ENCODE measurements at places on chromosomes 11 and 22.

DNA sequence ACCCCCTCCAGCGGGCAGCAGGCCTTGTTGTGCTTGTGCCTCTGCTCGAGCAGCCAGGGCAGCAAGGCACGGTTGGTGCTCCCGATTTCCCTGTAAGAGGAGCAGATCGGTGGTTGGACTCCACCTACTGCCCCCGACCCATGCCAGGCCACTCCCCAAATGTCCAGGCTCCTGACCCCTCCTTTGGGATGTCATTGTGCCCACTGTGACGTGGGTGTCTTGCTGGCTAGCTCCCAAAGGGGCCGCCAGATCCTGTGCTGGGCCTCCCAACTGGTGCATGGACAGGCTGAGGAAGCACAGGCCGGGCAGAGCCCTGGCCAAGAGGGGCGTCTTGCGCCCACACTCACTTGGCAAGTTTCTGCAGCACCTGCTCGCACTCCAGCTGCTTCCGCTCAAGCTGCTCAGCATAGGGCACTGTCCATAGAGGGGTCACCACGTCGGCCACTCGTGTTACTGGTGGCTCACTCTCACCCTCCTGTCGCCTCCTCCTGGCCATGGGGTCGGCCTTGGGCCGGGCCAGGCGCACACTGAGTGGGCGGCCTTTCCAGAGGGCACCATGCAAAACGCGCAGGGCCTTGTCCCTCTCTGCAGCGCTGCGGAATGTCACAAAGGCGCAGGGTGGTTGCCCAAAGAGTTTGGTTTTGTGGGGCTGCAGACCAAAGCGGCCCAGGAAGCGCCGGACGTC lies at the start of gene RANBP1:
Gene RANBP1 (plus strand): TSS at position 414 of the 685 bp plus-strand sequence. CDS start 81 bp downstream, at position 495.
- no peak for DNase-seq

DNA sequence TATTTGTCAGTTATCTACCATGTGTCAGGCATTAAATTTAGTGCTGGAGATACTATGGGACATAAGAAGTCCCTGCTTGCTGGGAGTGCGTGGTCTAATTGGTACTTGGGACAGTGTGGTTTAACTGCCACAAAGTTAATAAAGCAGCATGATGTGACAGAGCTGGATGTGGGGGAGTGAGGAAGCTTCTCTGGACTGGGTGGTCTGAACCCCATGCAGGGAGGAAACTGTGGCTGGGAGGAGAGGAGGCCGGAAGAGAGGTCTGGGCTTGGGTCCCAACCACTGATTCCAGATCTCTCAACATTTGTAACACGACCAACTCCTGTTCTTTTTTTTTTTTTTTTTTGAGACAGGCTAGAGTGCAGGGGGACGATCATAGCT lies 37.1 kb downstream of the ST3GAL4 start:
- no peak for DNase-seq

DNA sequence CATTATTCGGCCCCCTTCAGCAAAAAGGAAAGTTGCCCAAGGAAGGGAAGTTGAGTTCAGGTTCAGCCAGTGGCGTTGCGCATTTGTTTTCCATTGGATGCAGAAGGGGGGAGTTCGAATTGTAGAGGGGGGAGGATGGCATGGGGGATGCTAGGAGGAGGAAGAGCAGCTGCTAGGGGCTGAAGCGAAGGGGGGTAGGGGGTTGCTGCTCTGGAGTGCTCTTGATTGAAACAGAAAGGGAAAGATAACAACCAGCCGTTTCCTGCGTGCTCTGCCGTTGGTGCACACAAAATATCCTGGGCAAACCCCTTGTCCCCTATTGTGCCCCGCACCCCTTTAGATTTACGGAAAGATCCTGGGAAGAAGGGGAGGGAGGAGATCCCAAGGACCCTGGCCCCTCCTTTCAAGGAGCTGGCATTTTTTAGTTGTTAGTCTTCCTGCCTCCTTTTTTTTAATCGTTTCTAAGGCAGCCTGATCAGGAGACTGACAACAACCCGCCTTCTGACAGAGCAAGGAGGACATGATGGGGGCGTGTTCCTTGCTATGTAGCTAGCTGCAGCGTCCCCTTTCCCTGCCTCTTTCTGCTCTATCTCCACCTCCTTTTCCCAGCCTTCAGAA lies 2.1 kb downstream of the KMT2A start:
- no peak for DNase-seq

- DNase-seq: no peak
Measured at GRCh38 chr11:35247428-35247827, 108.5 kb downstream of the CD44 start.

DNA sequence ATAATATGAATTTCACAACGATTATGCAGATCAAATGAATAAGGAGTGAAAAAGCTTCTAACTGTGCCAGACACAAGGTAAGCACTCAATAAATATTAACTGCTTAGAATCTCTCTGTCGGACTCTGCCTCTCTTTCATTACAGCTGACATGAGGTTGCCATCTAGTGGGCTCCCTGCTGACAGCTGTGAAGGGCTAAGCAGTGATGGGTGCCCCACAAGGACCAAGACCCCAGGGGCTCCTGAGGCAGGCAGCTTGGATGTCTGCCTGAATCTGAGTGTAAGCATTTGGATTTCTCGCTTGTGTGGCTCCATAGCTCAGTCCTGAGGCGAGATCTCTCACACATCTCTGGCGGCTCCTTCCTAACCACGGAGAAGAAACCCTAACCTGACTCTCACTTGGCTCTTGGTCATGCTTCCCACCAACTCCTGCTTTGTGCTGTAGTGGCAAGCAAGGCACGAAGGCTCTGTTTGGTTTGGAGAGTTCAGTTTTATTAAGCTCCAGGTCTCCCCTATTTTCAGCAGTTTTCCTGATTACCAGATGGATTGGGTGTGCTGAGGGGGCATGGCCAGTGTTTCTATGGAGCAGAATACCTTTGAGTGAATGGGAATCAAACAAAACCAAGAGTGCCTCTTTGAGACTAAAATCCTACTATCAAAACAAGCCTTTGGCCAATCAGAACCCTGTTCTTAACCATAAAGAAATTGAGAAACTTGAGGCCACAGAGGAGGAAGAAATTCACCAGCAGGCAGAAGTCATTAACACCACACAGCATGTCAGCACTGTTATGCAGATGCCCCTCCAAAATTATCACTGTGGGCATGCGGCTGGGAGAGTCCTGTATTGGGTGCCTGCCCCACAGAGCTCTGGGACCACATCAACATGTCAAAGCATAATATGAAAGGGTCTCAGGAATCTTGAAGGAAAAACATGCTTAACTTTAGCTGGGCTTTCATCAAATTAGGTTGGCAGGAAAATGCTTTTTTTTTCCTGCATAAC lies 152.8 kb upstream of the NTM start:
- no peak for DNase-seq

GRCh38 chr22:31337178-31337577 lies 9.0 kb downstream of the PATZ1 start:
- DNase-seq: no peak

GRCh38 chr22:33426451-33426850 lies 368.3 kb upstream of the SYN3 start:
- DNase-seq: no peak

GRCh38 chr11:5550440-5551095 lies 2.2 kb upstream of the OR52H1 start:
- no peak for DNase-seq

DNA sequence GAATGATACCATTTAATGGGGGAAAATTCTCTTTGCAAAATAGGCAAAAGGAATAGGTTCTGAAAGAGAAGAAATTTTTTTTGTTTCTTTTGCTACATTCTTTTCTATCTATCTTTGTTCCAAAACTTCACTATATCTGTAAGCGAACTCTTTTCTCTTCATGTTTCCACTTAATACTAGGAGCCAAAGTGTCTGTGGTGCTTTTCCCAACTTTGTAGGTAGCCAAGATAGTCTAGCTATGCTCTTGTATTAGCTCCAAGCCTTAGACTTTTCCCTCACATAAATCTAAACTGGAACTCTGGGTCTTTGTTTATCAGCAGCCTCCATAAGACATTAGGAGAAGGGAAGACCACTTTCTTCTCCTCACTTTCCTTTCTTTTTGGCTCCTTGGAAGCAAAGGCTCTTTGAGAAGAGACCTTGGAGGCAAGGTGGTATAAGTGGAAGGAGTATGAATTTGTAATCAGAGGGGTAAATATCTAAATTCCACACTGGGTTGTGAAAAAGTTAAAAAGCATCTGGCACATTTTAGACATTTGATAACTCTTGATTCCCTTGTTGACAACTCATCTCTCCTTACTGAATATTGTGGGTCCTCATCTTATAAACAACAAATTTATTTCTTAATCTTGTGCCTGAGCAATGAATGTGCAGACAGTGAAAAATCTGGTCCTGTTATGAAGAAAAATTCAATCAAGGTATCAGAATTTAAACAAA lies 130.0 kb downstream of the EHF start:
- DNase-seq: no peak

DNA sequence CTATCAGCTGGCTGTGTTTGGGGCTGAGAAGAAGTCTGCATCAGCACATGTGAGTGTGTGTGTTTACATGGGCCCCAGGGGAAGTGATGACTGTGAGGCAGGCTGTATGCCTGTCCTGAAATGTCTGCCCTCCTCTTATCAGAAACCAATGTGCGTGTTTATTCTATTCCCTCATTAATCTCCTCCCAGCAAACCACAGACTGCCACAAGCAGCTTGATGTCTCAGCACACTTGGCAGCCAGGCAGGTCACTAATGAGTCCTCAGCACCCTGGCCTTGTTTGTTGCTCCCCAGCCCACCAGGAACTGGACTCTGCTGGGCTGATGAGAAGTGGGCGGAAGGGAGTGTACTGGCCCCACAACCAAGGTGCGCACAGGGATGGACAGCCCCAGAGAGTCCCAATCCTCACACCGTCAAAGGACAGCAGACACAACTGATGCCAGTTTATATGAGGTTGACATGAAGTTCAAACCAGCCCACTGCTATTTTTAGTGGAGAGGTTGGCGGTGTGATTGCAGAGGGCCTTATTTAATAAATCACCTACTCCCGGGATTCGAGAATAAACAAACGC lies 225.8 kb downstream of the ETS1 start:
- DNase-seq: no peak

- DNase-seq: peak; percentile 20
Measured at GRCh38 chr11:44634401-44635281, 69.2 kb downstream of the CD82 start.

GRCh38 chr11:44980533-44981427 lies 30.1 kb upstream of the TP53I11 start:
- DNase-seq: no peak

- no peak for DNase-seq
Measured at GRCh38 chr11:90189011-90189410, 33.8 kb downstream of the CHORDC1 start.

DNA sequence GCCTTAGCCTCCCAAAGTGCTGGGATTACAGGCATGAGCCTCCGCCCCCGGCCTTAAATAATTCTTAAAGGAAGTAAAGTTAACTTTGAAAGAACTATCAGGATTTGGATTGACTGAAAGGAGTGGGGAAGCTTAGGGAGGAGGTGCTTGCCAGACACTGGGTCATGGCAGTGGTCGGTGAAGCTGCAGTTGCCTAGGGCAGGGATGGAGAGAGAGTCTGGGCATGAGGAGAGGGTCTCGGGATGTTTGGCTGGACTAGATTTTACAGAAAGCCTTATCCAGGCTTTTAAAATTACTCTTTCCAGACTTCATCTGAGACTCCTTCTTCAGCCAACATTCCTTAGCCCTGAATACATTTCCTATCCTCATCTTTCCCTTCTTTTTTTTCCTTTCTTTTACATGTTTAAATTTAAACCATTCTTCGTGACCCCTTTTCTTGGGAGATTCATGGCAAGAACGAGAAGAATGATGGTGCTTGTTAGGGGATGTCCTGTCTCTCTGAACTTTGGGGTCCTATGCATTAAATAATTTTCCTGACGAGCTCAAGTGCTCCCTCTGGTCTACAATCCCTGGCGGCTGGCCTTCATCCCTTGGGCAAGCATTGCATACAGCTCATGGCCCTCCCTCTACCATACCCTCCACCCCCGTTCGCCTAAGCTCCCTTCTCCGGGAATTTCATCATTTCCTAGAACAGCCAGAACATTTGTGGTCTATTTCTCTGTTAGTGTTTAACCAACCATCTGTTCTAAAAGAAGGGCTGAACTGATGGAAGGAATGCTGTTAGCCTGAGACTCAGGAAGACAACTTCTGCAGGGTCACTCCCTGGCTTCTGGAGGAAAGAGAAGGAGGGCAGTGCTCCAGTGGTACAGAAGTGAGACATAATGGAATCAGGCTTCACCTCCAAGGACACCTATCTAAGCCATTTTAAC lies at the start of gene NNMT:
Gene NNMT (plus strand): TSS at position 724 of the 929 bp plus-strand sequence. CDS start 158 bp downstream, at position 882.
- no peak for DNase-seq

DNA sequence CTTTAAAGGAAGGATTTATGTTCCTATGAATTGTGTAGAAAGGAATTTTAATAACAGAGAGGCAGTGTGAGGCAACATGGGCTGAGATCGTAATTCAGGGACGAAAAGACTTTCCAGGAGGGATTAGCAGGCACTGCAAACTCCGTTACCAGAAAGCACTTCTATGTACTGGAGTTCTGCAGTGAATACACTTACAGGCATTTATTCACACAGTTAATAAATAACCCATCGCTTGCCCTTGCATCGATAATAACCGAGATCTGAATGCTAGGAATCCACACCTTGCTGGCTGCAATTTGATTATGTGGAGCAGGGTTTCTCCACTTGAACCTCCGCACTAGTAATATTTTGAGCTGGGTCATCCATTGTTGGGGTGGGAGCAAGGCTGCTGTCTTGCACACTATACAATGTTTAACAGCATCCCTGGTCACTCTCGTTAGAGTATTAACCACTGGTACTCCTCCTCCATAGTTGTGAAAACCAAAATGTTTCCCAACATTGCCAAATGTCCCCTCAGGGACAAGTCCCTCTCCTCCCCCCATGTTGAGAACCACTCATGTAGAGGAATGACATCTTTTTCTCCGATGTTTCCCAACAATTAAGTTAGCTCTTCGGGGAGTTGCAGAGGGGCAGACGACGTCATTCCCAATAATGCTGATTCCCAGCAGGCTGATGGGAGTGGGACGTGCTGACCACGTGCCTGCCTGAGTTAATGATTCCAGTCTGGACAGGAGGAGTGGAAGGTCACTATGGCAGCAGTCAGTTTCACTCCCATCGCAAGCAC lies 99.5 kb downstream of the SNX19 start:
- no peak for DNase-seq

- no peak for DNase-seq
Measured at GRCh38 chr11:70666311-70666710, 268.0 kb downstream of the CTTN start.

GRCh38 chr11:20388096-20389055 lies 860 bp downstream of the PRMT3 start:
- no peak for DNase-seq

DNA sequence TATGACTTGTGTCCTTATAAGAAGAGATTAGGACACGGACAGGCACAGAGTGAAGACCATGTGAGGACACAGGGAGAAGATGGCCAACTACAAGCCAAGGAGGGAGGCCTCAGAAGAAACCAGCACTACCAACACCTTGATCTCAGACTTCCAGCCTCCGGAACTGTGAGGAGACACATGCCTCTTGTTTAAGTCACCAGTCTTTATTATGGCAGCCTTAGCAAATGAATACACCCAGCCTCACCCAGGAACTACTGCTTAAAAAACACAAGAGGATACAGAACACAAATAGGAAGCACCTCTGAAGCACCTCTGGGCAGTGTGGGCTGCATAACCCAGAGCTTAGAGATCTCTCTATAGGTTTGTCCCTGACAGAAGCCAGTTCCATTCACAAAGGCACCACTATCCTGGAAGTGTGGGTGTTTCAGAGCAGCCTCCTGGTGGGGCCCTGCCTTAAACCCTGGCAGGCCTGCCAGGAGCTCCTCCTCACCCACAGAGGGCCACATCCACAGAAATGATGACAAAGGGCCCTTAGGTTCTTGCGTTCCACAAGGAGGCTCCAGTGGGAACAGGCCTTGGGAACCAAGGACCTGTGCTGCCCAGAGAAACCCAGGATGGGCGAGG lies 58.8 kb downstream of the CHRDL2 start:
- no peak for DNase-seq

GRCh38 chr11:68002575-68002937 lies 1.3 kb downstream of the UNC93B1 start:
- no peak for DNase-seq

GRCh38 chr22:42986115-42986514 lies 28.8 kb downstream of the PACSIN2 start:
- no peak for DNase-seq
